Stimulated activated naive B cell treated with anti-CD40 and anti-IgM and Interleukin-4, amounts not matched to agents 10 μg/mL and 1 μg/mL and 100 μg/mL, for 72 hours (primary cell): ENCODE measurements at places on chromosomes 1 and 21.
A peak's percentile ranks its signal among the peaks of the same experiment; 100 is the strongest.

- H3K4me3 ChIP-seq: no peak overlapping the region
- H3K36me3 ChIP-seq: no peaks in the 10 kb centered on the region
- DNase-seq: no peak
- no peaks in the 10 kb centered on the region for H3K27me3 ChIP-seq
These were observed 85.4 kb downstream of the SIK1 start for GRCh38 chr21:43341378-43342161.

DNA sequence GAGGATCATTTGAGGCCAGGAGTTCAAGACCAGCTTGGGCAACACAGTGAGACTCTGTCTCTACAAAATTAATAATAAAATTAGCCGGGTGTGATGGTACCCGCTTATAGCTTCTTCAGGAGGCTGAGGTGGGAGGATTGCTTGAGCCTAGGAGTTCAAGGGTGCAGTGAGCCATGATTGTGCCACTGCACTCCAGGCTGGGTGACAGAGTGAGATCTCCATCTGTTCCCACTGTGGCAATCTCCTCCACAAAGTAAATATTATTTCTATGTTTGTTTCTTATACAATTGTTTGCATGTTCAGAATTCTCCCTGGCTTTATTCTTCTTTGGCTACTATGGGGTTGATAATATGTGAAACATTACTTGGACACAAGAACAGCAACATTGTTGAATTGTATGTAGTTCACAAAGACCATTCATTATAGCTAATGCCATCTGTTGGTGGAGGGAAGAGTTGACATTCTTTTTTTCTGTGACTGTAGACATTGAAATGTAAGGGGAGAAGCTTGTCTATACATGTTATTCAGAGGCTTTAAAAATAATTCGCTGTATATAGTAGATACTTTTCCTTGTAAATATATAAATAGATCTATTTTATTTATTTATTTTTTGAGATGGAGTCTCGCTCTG is 47.8 kb upstream of the SRSF10 start:
- no peaks in the 10 kb centered on the region for H3K4me1 ChIP-seq
- no peaks in the 10 kb centered on the region for H3K27me3 ChIP-seq
- H3K27ac ChIP-seq: no peak overlapping the region
- no peak for DNase-seq
- H3K36me3 ChIP-seq: no peaks in the 10 kb centered on the region

DNA sequence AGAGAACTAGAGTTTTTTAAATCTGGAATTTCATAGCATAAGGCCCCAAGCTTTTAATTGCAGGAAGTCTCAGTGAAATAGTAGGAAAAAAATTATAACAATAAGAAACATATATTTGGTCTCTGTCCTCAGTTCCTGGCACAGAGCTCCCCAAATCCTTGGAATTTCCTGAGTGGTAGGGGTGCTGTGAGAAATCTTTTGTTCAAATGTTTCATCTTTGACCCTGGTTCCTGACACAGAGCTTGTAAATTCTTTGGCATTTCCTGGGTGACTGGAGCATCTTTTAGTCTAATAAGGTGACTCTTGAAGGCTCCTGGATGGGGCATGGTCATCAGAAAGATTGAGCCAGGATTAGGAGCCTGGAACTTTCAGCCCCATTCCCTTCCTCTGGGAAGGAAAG is 225.7 kb upstream of the AJAP1 start:
- H3K4me3 ChIP-seq: no peak overlapping the region
- H3K36me3 ChIP-seq: no peaks in the 10 kb centered on the region
- H3K4me1 ChIP-seq: no peaks in the 10 kb centered on the region
- H3K27me3 ChIP-seq: peaks cover 5% of the 10 kb centered on the region

DNA sequence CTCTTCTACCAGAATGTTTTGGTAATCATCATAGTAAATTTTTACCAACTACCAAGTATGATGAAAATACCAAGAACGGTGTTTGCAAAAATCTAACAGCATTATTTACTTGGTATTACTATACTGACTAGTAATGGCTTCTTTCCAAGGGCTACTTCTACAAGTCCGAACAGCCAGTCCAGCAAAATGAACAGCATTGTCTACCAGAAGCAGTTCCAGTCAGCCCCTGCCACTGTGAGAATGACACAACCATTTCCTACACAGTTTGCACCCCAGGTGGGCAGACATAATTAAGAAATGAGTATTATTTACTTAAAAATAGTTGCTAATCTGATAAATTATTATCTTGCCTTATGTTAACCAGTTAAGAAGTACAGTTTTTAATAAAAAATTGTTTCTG is 33.8 kb upstream of the MYOCOS start:
- DNase-seq: no peak

DNA sequence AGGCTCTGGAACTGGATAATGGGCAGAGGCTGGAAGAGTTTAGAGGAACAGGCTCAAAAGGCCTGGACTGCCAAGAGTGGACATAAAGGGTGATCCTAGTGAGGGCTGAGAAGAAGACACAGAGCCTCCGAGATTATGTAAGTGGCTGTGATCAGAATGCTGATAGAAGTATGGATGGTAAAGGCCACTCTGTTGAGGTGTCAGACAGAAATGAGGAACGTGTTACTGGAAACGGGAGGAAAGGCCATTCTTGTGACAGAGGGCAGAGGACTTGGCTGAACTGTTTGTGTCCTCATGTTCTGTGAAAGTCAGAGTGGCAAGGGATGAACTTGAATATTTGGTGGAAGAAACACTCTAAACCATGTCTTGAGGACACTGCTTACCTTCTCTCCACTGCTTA is 6.7 kb upstream of the ABCG1 start:
- DNase-seq: no peak
- no peak overlapping the region for H3K27ac ChIP-seq
- H3K4me3 ChIP-seq: no peak overlapping the region
- no peaks in the 10 kb centered on the region for H3K27me3 ChIP-seq
- H3K4me1 ChIP-seq: peaks cover 2% of the 10 kb centered on the region

DNA sequence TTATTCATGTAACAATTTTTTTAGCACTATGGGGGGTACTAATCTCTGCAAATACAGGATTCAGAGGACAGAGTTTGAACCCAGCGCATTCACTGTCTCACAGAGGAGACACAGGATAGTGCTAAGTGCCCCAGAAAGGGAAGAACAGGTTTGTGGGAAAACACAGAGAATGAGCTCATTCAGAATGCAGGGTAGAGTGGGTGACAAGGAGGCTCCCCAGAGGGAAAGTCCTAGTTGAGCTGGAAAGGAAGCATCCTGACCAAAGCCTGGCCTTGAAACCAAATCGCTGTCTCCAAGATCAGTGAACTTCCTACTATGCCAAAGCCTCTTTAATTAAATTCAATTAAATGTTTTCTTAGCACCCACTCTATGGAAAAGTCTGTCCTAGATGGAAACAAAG is 19.0 kb upstream of the RGS2 start:
- H3K4me1 ChIP-seq: no peaks in the 10 kb centered on the region
- DNase-seq: no peak
- no peaks in the 10 kb centered on the region for H3K36me3 ChIP-seq
- H3K4me3 ChIP-seq: no peak overlapping the region

DNA sequence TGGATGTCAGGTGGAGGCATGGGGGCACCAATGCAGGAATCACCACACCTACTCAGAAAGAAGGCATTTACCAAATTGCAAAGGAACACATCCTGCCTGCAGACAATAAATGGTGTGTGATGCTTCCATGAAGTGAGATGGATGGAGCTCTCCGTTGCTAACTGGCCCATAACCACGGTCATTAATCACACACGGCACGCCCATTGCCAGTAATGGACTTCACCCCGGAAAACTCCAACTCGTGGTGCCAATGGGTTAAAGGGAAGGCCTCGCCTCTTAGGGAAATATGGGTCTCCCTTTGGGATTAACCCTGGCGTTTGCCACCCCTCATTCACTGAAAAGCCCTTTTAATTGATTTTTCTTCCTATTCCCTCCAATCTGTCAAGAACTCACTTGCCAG is 443.1 kb upstream of the DAB1 start:
- H3K27ac ChIP-seq: no peak overlapping the region
- no peaks in the 10 kb centered on the region for H3K36me3 ChIP-seq
- DNase-seq: no peak

- no peaks in the 10 kb centered on the region for H3K36me3 ChIP-seq
- DNase-seq: no peak
- H3K27me3 ChIP-seq: no peaks in the 10 kb centered on the region
- no peak overlapping the region for H3K4me3 ChIP-seq
- no peak overlapping the region for H3K27ac ChIP-seq
- H3K4me1 ChIP-seq: peaks cover 24% of the 10 kb centered on the region
These were observed 269.7 kb downstream of the LMO4 start for GRCh38 chr1:87598429-87598828.

GRCh38 chr1:38923607-38924006 is 18.0 kb downstream of the RHBDL2 start:
- no peaks in the 10 kb centered on the region for H3K36me3 ChIP-seq
- no peaks in the 10 kb centered on the region for H3K4me1 ChIP-seq
- H3K27me3 ChIP-seq: no peaks in the 10 kb centered on the region
- H3K4me3 ChIP-seq: no peak overlapping the region
- H3K27ac ChIP-seq: no peak overlapping the region

- H3K36me3 ChIP-seq: peaks cover 49% of the 10 kb centered on the region
- no peak overlapping the region for H3K27ac ChIP-seq
- DNase-seq: no peak
- no peaks in the 10 kb centered on the region for H3K27me3 ChIP-seq
- peaks cover 59% of the 10 kb centered on the region for H3K4me1 ChIP-seq
- H3K4me3 ChIP-seq: no peak overlapping the region
These were observed 1.5 kb downstream of the ENSA start for GRCh38 chr1:150627826-150628410.

DNA sequence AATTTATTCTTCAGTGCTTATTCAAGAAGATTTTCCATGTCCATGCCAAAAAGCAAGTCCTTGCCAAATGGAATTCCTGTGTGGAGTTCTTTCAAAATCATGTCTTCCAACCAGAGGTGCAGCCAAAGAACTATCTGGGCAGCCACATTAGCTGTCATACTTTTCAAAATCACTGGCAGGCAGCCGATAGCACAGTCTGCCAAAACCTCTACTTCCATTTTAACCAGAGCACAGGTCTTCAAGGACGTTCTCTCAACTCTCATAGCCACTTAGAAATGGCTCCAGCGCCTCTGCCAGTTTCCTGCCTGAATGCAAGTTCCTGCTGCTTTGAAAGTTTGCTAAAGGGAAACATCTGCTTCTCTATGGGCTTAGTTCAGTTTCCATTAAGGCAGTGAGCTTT is 975.7 kb upstream of the ADGRL4 start:
- no peaks in the 10 kb centered on the region for H3K36me3 ChIP-seq
- no peak overlapping the region for H3K27ac ChIP-seq
- no peak overlapping the region for H3K4me3 ChIP-seq
- no peaks in the 10 kb centered on the region for H3K4me1 ChIP-seq

- H3K4me3 ChIP-seq: peak overlapping the region; percentile 89
- no peaks in the 10 kb centered on the region for H3K27me3 ChIP-seq
- peaks cover 17% of the 10 kb centered on the region for H3K36me3 ChIP-seq
- peaks cover 19% of the 10 kb centered on the region for H3K4me1 ChIP-seq
- peak; percentile 45 for DNase-seq
These were observed 648 bp downstream of the FAM76A start for GRCh38 chr1:27726173-27727044.

GRCh38 chr1:147605591-147605990 is 64.3 kb downstream of the BCL9 start:
- peaks cover 13% of the 10 kb centered on the region for H3K4me1 ChIP-seq
- peaks cover 13% of the 10 kb centered on the region for H3K36me3 ChIP-seq
- no peak for DNase-seq
- no peaks in the 10 kb centered on the region for H3K27me3 ChIP-seq

- H3K27ac ChIP-seq: peak overlapping the region; percentile 91
- no peaks in the 10 kb centered on the region for H3K36me3 ChIP-seq
- peaks cover 16% of the 10 kb centered on the region for H3K4me1 ChIP-seq
- H3K4me3 ChIP-seq: peak overlapping the region; percentile 35
- DNase-seq: no peak
These were observed 3.4 kb upstream of the NVL start for GRCh38 chr1:224333309-224333926.

- H3K36me3 ChIP-seq: no peaks in the 10 kb centered on the region
- H3K27me3 ChIP-seq: peaks cover 53% of the 10 kb centered on the region
- H3K27ac ChIP-seq: no peak overlapping the region
- no peak for DNase-seq
These were observed 4.8 kb upstream of the WNT9A start for GRCh38 chr1:227952374-227953021.

GRCh38 chr1:46532498-46533178 is 18.8 kb downstream of the KNCN start:
- no peak overlapping the region for H3K27ac ChIP-seq
- peaks cover 65% of the 10 kb centered on the region for H3K27me3 ChIP-seq
- H3K4me1 ChIP-seq: peaks cover 5% of the 10 kb centered on the region
- DNase-seq: peak; percentile 35
- H3K36me3 ChIP-seq: no peaks in the 10 kb centered on the region

GRCh38 chr1:57188168-57188567 is 222.4 kb upstream of the C8B start:
- no peak overlapping the region for H3K27ac ChIP-seq
- no peak overlapping the region for H3K4me3 ChIP-seq
- no peaks in the 10 kb centered on the region for H3K4me1 ChIP-seq

DNA sequence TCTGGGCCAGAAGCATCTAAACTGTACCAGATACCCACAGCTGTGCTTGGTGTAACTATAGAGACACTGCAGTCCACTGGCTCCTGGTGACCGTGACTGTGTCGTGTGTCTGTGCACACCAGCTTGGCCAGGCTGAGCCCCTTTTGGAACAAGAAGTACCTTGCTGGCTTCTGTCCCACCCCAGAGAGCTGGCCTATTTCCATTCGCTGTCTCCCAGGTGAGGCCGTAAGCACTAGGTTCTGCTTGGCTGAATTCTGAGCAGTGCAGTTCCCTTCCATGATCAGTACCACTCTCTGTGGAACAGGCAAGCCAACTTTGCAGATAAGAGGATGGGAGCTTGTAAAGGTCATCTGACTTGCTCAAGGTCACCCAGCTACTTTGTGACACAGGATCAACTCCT is 119.9 kb upstream of the DNAH14 start:
- H3K27me3 ChIP-seq: no peaks in the 10 kb centered on the region
- no peak overlapping the region for H3K4me3 ChIP-seq
- no peaks in the 10 kb centered on the region for H3K36me3 ChIP-seq
- no peak overlapping the region for H3K27ac ChIP-seq

DNA sequence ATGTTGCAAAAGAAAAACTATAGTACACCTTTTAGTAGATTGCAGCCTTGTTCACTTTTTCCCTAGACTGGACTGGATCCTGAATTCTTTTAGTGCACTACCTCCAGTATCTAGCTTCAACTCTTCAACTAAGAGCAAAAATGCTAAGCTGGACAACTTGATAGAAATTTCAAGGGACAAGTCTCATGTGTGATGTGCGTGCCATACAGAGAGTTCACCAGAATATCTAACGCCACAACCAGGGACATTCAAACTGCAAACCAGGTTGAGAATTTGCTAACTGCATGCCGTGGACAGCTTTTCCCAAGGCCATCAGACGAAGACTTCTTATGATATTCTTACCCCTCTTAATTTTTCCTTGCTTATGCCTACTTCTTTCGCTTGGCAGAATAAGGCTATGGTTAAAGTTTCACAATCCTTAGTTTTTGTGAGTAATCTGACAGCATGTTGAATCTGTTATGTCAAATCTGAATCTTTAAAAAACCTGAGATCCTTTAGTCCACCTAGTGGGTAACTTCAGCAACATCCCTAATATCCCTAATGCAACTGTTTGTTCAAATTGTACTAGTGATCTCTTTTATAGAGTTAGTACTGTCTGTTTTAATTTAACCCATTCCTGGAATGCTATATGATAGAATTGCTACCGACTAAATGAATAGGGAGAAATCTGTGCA is 66.4 kb downstream of the DDAH1 start:
- H3K36me3 ChIP-seq: no peaks in the 10 kb centered on the region
- no peak overlapping the region for H3K27ac ChIP-seq
- no peaks in the 10 kb centered on the region for H3K27me3 ChIP-seq
- no peak overlapping the region for H3K4me3 ChIP-seq

GRCh38 chr1:61141288-61142042 is 59.1 kb downstream of the NFIA start:
- H3K27ac ChIP-seq: no peak overlapping the region
- no peak for DNase-seq
- H3K4me3 ChIP-seq: no peak overlapping the region
